ENCODE measurements at places on chromosomes 13 and 19.

- H3K27me3 ChIP-seq, result no peaks in the 10 kb centered on the region
- H3K36me3 ChIP-seq, result no peaks in the 10 kb centered on the region
These were observed 13.7 kb downstream of the LMTK3 start for GRCh38 chr19:48497728-48498594.

GRCh38 chr19:49906879-49907564 is 10.3 kb upstream of the IL4I1 start:
- DNase-seq, result no peak
- H3K4me3 ChIP-seq, result no peak overlapping the region
- no peaks in the 10 kb centered on the region for H3K27me3 ChIP-seq
- no peak overlapping the region for H3K27ac ChIP-seq
- H3K36me3 ChIP-seq, result peaks cover 10% of the 10 kb centered on the region

DNA sequence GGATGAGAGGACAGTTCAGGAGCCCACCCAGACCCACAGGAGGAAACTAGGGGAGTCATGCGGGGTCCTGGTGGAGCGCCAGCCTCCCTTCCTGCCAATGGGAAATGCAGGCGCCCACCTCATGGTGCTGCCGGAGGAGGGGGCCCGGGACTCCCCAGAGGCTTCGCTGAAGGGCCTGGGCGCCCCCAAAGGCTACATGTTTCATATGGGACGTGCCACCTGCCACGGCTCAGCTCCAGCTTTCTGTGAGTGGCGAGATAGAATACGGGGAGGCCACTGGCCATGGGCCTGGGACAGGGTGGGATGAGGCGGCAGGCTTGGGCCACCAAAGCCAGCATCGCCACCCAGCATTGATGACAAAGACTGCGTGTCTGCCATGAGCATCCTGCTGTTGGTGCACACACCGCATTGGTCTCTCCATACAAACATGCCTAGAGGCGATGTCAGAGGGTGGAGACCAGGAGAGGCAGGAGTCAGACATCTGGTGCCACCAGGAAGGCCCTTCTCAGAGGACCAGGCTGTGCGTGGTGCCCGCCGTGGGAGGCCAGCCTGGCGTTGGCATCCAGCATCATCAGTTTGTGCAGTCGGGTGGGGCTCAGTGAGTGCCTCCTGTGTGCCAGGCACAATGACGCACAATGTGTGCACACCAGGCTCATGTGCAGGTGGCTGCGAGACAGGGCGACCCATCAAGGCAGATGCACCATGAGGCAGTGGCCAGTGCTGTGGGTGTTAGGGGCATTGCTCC is 1.2 kb upstream of the F10 start:
- peak; percentile 49 for DNase-seq
- no peak overlapping the region for H3K4me3 ChIP-seq
- H3K4me1 ChIP-seq, result no peaks in the 10 kb centered on the region
- no peak overlapping the region for H3K27ac ChIP-seq

DNA sequence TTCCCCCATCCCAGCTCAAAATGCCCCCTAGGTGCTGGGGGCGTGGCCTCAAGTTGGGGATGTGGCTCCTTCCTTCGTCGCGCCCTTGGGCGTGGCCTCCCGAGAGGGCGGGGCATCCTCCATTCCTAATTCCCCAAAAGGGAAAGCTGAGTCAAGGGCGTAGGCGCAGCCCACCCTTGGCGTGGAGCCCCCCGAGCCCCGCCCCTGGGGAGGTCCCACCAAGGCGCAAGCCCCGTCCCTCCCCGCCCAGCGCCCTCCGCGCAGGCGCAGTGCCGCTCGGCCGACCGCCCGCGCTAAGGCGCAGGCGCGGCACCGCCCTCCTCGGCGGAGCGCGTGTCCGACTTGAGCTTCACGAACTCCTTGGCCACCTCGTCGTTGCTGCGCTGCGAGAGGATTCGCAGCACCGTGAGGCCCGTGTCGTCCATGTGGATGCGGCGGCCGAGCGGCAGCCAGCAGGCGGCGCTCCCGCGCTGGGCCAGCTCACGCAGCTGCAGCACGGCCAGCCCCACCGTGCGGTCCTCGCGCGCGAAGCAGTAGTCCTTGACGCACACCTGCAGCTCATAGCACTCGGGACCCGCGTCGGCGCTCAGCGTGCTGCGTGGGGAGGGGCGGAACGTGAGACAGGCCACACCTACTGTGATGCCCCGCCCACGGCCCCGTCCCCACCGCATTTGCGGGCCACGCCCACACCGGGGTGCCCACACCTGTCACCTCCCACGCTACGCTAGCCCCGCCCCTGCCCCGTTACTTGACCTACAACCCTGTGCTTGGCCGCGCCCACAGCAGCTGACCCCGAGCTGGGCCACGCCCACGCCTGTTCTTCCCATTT is 50.5 kb downstream of the COLGALT1 start:
- H3K4me3 ChIP-seq, result peak overlapping the region; percentile 16
- peak; percentile 83 for DNase-seq
- H3K27me3 ChIP-seq, result no peaks in the 10 kb centered on the region
- H3K36me3 ChIP-seq, result no peaks in the 10 kb centered on the region

- no peaks in the 10 kb centered on the region for H3K4me1 ChIP-seq
- H3K27me3 ChIP-seq, result no peaks in the 10 kb centered on the region
- no peaks in the 10 kb centered on the region for H3K36me3 ChIP-seq
These were observed 420.6 kb downstream of the DCT start for GRCh38 chr13:94058821-94059360.

- no peaks in the 10 kb centered on the region for H3K4me1 ChIP-seq
- H3K27me3 ChIP-seq, result no peaks in the 10 kb centered on the region
- H3K27ac ChIP-seq, result no peak overlapping the region
These were observed 28.7 kb downstream of the ZMYM5 start for GRCh38 chr13:19834704-19835103.

DNA sequence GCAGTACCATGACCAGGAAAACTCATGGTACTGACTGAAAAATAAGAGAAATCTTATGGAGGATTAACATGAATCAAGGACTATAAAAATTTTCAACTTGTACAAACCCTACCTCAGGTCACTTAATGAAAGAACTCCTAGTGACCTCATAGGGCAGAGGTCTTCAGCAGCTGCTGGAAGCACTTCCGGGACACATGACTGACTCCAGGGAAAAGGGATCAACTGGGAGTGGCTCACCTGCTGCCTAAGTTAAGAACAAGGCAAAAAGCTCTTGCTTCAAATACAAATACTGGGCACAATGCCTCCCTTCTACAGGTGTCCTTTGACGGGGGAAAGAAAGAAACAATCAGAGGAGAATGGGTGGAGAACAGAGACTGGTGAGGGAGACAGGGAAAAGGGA is 18.6 kb downstream of the DOCK9 start:
- no peaks in the 10 kb centered on the region for H3K4me1 ChIP-seq
- DNase-seq, result no peak
- H3K27ac ChIP-seq, result no peak overlapping the region
- no peaks in the 10 kb centered on the region for H3K36me3 ChIP-seq
- H3K4me3 ChIP-seq, result no peak overlapping the region

DNA sequence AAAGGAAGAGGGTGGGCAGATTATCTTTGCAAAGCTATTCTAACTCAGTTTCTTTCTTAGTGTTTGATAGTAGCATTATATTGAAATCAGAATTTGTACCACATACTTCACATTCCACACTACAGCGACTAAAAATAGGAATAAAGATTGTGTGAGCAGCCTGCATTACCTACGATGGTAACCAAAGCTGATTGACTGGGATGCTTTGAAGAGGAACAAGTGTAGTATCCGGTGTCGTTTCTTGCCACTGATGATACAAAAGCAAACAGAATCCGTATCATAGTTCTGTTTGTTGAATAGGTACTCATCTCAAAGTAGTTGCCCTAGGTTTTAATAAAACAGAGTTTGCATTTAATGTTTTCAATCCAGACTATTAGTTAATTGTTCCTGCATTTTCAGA is 51.2 kb downstream of the FLT3 start:
- no peak for DNase-seq
- no peak overlapping the region for H3K27ac ChIP-seq
- H3K27me3 ChIP-seq, result no peaks in the 10 kb centered on the region
- no peaks in the 10 kb centered on the region for H3K4me1 ChIP-seq
- H3K4me3 ChIP-seq, result no peak overlapping the region

DNA sequence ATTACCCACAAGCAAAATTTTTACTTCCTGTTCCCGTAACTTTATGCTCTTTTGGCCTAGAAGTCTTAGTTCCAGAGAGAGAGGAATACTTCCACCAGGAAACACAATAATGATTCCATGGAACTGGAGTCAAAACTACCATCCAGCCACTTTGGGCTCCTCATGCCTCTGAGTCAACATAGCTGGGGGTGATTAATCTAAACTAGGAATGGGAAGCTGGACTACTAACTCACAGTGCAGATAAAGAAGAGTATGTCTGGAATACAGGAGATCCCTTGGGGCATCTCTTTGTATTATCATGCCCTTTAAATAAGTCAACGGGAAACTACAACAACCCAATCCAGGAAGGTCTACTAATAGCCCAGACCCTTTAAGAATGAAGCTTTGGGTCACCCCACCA is 8.9 kb upstream of the ELF1 start:
- H3K36me3 ChIP-seq, result no peaks in the 10 kb centered on the region
- DNase-seq, result no peak
- H3K27ac ChIP-seq, result no peak overlapping the region
- no peaks in the 10 kb centered on the region for H3K4me1 ChIP-seq
- no peak overlapping the region for H3K4me3 ChIP-seq

- no peaks in the 10 kb centered on the region for H3K36me3 ChIP-seq
- H3K27ac ChIP-seq, result no peak overlapping the region
- no peak for DNase-seq
- no peaks in the 10 kb centered on the region for H3K4me1 ChIP-seq
These were observed 403.8 kb upstream of the PRR20A start for GRCh38 chr13:56736966-56737365.

- no peak overlapping the region for H3K27ac ChIP-seq
- no peaks in the 10 kb centered on the region for H3K4me1 ChIP-seq
- peaks cover 12% of the 10 kb centered on the region for H3K36me3 ChIP-seq
- no peaks in the 10 kb centered on the region for H3K27me3 ChIP-seq
These were observed 45.5 kb downstream of the SAE1 start for GRCh38 chr19:47176071-47176626.

- H3K4me3 ChIP-seq, result peak within 1 kb of the TSS; percentile 33
- H3K4me1 ChIP-seq, result no peaks in the 10 kb centered on the region
- DNase-seq, result no peak
- peaks cover 11% of the 10 kb centered on the region for H3K27me3 ChIP-seq
- H3K36me3 ChIP-seq, result no peaks in the 10 kb centered on the region
- no peak within 1 kb of the TSS for H3K27ac ChIP-seq
These were observed at the start of gene SHISA2 for GRCh38 chr13:26051657-26052311. SHISA2 (minus strand) TSS chr13:26052016; CDS start chr13:26050975, 1,041 bp downstream.

GRCh38 chr13:36288794-36289391 is 8.7 kb downstream of the CCDC169 start:
- H3K4me1 ChIP-seq, result no peaks in the 10 kb centered on the region
- no peak for DNase-seq
- no peaks in the 10 kb centered on the region for H3K27me3 ChIP-seq
- no peak overlapping the region for H3K27ac ChIP-seq
- no peaks in the 10 kb centered on the region for H3K36me3 ChIP-seq

- H3K4me3 ChIP-seq, result no peak overlapping the region
- H3K36me3 ChIP-seq, result no peaks in the 10 kb centered on the region
- H3K4me1 ChIP-seq, result no peaks in the 10 kb centered on the region
- no peaks in the 10 kb centered on the region for H3K27me3 ChIP-seq
- no peak for DNase-seq
These were observed 585.5 kb downstream of the KCTD12 start for GRCh38 chr13:76300688-76301087.

DNA sequence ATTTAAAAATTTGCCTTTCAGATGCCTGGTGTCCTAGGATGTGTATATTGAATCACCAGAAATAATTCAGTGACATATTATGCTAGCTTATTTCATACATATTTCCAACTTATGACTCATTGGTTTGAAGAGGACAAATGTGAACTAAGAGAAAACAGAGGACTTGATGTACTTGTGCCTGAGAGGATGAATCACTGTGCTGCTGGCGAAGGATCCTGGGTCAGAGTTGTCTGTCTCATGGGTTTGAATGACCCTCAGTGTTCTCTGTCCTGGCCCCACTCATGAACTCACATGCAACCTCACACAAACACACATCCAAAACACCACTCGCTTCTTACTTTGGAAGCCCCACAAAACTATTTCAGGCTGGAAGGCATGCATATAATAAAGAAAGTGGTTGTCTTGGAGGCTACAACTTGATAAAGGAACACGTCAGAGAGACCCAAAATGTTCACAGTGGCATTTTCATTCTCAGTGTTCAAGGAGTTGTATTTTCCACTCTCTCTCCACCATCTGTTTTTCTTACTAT is 129.0 kb upstream of the SPRY2 start:
- H3K4me3 ChIP-seq, result no peak overlapping the region
- no peaks in the 10 kb centered on the region for H3K27me3 ChIP-seq
- H3K27ac ChIP-seq, result no peak overlapping the region
- no peaks in the 10 kb centered on the region for H3K36me3 ChIP-seq

Data from right lobe of liver (tissue), 6 donors.